Aorta (tissue), 5 donors: ENCODE measurements at places on chromosomes 1 and 21.

DNA sequence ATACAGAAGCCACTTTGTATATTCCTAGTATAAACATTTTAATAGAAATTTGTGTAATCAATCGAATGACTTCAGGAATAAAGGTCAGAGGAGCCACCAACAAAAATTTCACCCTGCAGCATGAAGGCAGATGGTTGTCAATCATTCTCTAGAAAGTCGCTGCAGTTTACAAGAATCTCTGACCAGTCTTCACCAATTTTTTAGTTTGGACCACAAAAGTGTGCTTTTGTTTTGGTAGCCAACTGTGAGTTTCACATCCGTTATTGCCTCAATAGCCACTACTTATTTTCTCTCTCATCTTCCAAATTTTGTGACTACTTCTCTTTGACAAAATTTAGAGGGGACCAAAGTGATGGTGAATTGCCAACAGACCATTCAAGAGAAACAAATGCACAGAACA, 1155.6 kb downstream of the AMY1C start:
- DNase-seq = no peak

GRCh38 chr1:200646515-200646914, 23.2 kb downstream of the DDX59 start:
- no peak for DNase-seq

- no peak for DNase-seq
Measured at GRCh38 chr1:12402159-12402673, 172.4 kb downstream of the VPS13D start.

GRCh38 chr1:227726318-227726717, 8.8 kb downstream of the JMJD4 start:
- no peak for DNase-seq

DNA sequence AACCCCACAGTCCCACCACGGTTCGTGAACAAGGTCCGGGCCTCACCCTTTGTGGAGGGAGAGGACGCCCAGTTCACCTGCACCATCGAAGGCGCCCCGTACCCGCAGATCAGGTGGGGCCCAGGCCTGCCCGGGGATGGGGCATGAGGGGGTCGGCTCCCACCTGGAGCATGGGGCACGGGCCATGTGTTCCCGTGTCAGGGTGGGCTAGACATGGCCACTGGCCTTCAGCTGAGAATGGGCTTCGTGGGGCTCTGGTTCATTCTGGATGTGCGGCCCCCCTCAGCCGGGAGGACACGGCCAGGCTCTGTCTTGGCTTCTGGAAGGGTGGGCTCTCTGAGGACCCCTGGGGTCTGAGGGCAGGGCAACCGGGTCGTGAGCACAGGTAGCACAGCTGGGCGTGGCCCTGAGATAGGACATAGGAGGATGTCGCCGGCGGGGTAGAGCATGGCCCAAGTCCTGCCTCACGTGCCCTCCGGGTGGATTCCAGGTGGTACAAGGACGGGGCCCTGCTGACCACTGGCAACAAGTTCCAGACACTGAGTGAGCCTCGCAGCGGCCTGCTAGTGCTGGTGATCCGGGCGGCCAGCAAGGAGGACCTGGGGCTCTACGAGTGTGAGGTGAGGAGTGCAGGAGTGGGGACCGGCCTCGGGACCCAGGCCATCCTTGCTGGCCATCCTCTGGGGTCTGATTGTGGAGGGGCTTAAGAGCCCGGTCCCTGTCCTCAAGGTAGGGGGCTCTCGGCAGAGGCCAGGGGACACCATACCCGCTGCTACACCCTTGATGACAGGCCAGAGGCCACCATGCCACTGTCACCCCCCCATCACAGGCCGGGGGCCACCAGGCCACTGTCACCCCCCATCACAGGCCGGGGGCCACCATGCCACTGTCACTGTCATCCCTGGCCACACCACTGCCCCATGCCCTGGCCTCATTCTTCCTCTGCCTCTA, 55.5 kb downstream of the TRIM11 start:
- DNase-seq = peak; percentile 40

DNA sequence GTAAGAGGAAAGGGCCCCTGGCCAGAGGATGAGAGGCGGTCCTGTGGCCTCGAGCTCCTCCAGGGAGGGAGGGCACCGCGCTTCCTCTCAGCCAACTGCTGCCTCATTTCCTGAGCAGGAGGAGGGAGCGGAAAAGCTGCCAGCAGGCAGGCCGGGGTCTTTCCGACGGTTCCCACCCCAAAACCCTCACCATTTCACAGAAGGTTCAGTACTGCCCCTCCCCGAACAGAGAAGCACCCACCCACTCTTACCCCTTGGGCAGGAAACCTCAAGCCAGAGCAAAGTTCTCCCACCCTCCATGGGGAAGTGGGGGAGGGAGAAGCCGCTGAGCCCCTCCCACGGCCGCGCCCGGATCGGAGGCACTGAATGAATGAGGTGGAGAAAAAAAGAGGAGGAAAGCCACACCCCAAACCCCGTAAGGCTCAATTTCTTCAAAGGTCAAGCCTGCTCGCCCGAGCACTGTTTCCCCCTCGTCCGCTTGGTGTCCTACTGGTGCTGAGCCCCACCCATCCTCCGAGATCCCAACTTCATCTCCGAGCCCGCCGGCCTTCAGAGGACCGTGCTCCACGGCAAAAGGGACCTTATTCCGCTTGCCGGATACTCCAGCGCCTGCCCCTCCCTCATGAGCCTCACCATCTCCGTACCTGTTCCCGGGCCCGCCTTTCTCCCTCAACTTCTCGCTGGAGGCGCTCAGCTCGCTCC, 9.4 kb downstream of the TPM3 start:
- DNase-seq = peak; percentile 90

DNA sequence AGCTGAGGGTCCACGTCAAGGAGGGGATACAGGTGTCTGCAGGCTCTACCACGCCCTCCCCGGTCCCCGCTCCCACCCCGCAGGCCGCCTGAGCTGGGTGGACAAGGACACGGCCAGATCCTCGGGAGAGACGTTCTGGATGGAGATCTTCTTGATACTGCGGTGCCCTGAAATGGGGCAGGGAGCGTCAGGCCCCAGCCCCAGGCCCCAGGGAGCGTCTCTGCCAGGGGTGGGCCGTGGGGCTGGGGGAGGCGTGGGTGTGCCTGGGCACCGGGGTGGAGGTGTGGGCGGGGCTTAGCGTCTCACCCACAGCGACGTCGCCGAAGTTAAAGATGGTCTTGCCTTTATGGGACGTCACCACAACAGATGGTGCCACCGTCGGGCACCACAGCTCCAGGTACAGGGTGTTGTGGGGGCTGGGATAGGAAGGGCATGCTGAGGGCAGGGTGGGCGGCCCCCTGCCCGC, 7.3 kb upstream of the TMEM52 start:
- DNase-seq = peak; percentile 35

GRCh38 chr1:101929343-101929742, 67.4 kb downstream of the OLFM3 start:
- DNase-seq = no peak

DNA sequence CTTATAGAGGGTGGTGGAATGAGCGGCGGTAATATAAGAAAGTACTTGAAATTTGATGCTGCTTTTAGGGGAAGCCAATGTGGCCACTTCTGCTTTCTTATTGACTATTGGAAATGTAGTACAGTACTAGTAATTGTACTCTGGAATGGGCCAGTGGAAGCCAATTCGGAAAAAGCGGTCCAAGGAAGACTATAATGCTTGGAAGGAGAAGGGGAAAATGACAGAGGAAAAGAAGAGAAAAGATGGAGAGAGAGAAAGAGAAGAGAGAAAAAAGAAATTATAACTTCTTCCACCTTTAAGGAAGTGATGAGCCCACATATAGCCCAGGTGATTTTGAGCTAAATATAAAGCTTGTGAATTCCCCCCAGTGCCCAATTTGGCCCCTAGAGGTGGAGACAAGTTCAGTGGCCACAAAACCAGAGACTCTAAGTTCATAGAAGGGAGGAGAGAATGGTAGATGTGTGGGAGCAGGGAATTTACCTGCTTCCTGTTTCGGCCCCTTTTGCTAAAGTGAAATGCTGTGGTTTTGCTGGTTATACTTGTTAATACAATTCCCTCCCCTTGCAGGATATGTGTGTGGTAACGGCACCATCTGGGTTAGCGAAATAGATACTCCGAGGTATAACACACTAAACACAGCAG, 35.7 kb upstream of the DUSP10 start:
- no peak for DNase-seq

GRCh38 chr21:46211376-46211775, 17.2 kb downstream of the LSS start:
- DNase-seq = no peak
